ENCODE measurements at places on chromosomes 5 and 9.

GRCh38 chr9:133566382-133566781, 31.9 kb downstream of the ADAMTSL2 start:
- no peak for DNase-seq

- no peak for DNase-seq
Measured at GRCh38 chr9:109765830-109766229, 14.2 kb upstream of the PALM2AKAP2 start.

- no peak for DNase-seq
Measured at GRCh38 chr5:44613936-44614335, 194.8 kb upstream of the MRPS30 start.

DNA sequence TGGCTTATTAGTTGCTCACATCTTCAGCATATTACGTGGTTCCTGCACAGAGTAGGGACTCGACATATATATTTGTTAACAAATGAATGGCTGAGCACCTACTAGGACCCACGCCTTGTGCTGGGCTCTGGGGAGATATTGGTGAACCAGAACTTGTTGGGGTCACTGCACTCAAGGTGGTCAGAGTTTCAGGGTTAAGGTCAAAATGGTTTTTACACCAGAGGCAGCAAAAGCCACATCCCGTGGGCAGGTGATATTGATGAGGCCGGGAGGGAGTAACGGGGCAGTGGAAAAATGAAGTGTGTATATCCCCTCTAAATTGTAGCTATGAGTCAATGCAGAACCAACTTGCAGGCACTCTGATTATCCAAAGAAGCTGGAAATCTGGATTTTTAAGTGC, 136.5 kb upstream of the KLF4 start:
- no peak for DNase-seq

GRCh38 chr9:129145841-129146292, 32.2 kb downstream of the IER5L start:
- no peak for DNase-seq

DNA sequence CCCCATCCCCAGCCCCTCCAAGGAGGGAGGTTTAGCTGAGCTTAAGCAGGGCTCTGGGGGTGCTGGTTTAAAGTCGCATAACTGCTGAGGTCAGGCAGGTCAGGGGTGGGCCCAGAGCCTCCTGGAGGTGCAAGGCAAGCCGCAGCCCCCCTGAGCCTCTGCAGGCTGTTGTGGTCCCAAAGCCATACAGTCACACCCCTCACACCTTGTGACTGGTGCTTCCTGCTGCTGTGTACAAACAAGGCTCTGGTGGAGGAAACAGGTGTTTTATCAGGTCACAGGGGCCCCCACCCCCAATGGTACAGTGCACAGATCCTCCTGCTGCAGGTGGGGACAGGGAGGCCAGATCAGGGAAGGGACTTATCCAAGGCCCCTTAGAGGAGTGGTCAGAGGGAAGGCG, 8.0 kb downstream of the TCF7 start:
- DNase-seq = no peak

DNA sequence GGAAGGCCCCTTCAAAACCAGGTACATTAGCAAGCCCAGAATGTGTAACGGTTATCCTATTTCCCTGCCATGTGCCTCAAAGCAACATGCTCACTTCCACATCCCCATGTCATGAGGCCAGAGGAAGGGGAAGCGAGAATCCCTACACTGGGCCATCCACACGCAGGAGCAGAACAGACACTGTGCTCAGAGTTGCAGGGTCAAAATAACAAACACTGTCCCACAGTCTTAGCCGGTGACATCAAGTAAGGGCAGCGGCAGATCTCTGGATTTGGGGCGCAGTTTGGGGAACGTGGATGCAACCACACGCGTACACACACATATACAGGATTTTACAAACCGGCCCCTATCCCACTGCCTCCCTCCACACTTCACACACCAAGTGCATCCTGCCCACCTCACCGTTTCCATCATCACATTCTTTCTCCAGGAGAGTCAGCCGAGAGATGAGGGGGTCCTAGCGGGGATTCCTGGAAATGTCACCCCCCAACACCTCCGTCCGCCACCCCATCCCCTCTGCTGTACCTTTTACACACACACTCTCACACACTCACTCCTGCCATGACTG, 776 bp downstream of the APBA1 start:
- DNase-seq = no peak

DNA sequence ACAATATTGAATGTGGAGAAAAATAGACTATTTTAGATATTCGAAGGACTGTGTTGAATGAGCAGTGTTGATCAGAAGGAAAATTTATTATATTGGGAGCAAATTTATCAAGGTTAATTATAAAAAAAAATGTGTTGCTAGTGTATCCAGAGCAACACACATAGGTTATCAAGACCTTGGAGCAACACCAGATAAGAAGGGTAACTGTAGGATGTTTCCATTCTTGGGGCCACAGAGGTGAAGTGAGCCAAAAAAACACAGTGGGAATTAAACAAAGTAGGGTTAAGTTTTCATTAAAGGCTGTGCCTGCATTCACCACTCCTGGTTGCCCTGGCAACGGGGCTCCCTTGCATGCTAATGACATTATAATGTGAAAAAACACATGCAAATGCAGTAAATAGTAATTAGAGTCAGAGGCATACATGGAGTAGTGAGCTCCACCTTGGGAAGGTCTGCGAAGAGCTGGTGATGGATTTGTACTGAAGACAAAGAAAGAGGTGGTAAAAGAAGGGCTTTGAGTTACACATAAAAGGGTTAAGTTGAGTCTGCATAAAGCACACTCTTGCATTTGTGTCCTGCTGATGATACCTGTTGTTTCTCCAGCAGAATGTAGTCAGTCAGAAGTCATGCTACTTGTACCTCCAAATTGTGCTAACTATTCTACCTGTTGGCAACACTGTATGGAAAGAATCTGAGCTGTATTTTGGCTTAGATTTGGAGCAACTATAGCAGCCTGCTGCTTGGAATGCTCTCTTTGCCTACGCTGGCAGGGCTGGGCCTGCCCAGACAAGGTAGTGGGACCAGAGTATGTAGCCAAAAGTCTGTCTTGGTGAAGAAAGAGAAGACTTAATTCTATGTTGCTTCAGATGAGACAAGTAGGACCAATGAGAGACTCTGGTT, 59.6 kb downstream of the ATG10 start:
- no peak for DNase-seq

DNA sequence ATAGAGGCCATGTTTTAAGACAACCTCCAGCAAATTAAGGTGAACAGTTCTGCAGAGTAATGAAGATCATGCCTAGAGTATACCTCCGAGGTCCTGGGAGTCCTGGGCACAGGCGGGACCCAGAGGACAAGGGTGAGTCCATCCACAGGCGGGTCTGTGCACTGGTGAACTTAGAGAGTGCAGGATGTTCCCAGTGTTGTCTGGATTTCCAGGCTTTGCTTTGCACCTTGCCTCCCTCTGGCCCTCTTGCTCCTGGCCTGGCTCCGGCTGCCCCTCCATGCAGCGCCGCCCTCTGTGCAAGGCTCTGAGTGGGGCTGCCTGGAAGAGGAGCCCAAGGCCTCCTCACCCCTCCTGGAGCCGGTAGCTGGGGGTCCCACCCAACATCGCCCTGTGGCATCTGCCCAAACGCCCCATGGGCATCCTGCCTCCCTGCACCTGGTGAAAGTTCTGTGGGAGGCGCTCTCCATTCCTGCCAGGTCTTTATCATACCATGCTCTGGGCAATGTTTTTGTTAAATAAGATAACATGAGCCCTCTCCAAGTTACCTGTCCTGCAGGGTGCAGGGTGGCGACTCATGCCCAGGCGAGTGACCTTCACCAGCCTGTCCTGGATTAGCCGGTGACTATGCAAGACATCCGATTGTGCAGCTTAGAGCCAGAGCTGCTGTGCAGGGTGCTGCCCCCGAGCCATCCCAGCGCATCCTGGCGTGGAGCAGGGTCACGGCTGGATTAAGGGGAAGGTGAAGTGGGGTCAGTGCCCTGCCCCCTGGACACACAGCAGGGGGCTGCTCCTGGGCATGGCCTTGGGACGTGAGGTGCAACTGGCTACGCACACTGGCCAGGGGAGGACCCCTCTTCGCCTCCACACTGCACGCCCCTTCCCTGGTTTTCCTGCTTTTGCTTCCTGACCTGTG, 41.3 kb upstream of the LPCAT1 start:
- no peak for DNase-seq

DNA sequence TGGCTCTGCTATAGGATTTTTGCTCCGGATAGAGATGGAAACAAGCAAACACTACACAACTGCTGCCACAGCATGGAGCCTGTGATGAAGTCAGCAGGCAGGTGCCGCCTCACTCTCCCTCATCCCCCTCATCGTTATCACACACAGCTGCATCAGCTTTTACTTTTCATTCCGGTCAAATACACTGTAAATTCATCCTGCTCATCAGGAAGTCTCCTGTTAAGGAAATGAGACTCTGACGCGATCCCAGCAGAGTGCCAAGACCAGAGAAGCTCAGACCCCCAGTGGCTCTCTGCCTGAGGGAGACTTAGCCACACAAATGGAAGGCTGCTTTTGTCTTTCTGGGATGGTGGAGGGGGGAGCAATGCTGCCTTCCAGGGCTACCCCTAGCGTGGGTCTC, 270.2 kb downstream of the ELAVL2 start:
- no peak for DNase-seq

GRCh38 chr9:4986783-4987182, 1.7 kb downstream of the JAK2 start:
- no peak for DNase-seq

- no peak for DNase-seq
Measured at GRCh38 chr5:110840347-110840960, 101.6 kb downstream of the SLC25A46 start.

- DNase-seq = no peak
Measured at GRCh38 chr5:158769079-158769478, 330.6 kb downstream of the EBF1 start.

GRCh38 chr9:122107291-122107805, 14.2 kb upstream of the TTLL11 start:
- DNase-seq = no peak

- DNase-seq = no peak
Measured at GRCh38 chr9:1261879-1262766, 212.0 kb downstream of the DMRT2 start.

DNA sequence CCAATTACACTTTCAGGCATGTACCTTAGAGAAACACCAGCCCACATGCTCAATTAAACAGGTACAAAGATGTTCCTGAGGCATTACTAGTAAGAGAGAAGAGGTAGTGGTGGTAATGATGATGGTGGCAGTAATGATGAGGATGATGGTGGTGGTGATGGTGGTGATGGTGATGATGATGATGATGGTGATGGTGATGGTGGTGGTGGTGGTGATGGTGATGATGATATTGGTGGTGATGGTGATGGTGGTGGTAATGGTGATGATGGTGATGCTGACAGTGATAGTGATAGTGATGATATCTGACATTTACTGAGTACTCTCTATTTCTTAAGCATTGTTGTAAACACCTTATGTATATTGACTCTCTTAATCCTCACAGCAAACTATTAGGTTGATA, 318.4 kb downstream of the NSG2 start:
- no peak for DNase-seq

- no peak for DNase-seq
Measured at GRCh38 chr5:27938989-27939388, 900.6 kb upstream of the CDH9 start.

DNA sequence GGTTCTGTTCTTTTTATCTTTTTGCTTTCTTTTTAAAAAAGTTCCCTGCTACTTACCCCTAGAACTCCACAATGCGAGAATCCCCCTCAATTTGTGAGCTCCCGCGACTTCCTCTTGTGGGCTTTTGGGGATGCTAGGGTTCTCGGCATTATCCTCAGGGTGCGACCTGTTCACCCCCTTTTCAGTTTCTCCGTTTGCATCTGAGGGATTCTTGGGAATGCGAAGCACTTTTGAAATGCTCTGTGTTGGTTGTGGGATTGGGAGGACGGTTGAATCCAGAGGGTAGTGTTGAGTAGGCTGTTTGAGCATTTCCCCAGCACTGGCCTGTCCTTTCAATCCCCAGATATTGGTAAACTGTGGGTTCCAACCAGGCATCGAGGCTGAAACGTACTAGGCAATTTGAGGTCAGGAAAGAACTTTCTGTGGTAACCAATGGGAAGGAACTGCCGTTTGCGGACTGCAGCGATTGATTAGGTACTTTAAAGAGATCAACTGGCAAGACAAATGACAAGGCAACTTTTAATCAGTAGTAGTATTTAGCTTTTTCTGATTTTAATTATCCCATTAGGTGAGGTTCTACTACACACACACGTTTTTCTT, 415 bp downstream of the XRCC4 start:
- DNase-seq = no peak

DNA sequence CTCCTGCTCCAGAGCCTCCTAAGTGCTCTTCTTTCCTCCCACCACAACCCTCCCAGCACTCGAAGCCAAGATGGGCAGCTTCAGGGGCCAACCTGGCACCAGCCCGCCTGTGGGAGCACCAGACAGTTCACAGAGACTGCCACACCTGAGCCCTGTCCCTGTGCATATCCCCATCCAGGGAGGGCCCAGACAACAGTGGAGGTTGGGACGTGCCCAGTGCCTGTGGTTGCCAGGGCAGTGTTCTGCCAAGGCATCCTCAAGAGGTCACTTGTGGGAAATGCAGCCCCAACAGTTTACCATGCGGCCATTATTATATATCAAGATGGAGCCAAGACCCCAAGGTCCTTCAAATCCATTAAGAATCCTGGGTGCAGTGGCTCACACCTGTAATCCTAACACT, 23.0 kb upstream of the TRIO start:
- DNase-seq = no peak

GRCh38 chr5:177131352-177132135, 2.0 kb upstream of the NSD1 start:
- no peak for DNase-seq

- no peak for DNase-seq
Measured at GRCh38 chr9:20714442-20715415, 30.7 kb downstream of the FOCAD start.

GRCh38 chr5:17991775-17992174, 357.5 kb downstream of the TAF11L14 start:
- no peak for DNase-seq

GRCh38 chr5:92320446-92320845, 937.3 kb upstream of the ARRDC3 start:
- no peak for DNase-seq
